Sigmoid colon (tissue), 7 donors: ENCODE measurements at places on chromosomes 2 and 18. TPM values are rescaled to one million over a fixed set of nuclear protein-coding genes. Genes with fewer than 3 reads are reported as not detected.

Gene DHRS9
- 0.36 TPM for total RNA-seq

DNA sequence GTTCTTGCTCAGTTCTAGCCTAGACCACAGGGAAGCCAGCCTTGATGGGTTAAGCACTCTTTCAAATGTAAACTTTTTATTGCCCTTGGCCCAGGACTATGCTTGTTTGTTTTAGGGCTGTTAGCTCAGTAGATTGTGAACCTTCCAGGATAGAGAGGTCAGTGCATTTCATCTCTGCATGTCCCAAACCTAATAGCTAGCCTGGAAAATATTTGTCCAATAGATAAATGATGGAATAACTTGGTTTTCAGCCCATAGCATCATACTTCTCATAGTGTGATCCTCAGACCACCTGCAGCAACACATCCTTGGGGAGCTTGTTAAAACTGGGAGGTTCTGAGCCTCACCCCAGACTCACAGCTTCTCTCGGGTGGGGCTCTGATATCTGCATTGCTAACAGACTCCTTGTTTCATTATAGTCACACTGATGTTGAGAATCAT, 59.8 kb downstream of the TRIB2 start:
- H3K4me1 ChIP-seq = no peaks in the 10 kb centered on the region
- no peaks in the 10 kb centered on the region for H3K36me3 ChIP-seq
- no peaks in the 10 kb centered on the region for H3K27me3 ChIP-seq
- H3K27ac ChIP-seq = no peak overlapping the region
- no peak for DNase-seq
- no peak overlapping the region for H3K4me3 ChIP-seq

DNA sequence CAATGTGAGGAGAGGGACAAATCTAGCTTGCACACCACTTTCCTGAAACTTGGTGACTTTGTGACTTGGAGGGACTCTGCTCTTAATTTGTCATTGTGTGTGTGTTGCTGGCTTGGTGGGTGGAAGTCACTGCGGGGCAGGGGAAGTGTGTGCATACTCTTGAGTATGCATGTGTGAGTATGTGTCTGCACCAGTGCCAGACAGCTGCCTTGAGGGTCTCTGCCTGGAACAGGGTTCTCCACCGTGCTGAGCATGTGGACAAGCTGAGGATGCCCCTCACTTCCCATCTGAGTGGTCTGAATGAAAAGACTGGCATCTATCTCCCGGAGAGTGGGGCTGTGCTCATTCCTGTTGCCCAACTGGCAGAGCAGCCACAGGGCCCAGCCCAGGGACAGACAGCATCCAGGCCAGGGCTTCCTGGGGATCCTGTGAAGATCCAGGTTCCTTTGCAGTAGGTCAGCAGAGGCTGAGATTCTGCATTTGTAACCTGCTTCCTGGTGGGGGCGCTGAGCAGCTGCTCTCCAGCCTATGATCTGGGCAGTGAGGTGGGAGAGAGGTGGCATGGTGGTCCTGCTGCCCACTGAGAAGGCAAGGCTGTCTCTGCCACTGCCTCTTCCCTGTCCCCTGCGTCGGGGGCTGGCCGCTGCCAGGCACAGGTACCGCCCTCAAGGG, 138.9 kb upstream of the HAAO start:
- H3K27me3 ChIP-seq = no peaks in the 10 kb centered on the region
- H3K4me3 ChIP-seq = no peak overlapping the region
- no peak for DNase-seq
- peaks cover 61% of the 10 kb centered on the region for H3K4me1 ChIP-seq
- H3K27ac ChIP-seq = peak overlapping the region; percentile 95

DNA sequence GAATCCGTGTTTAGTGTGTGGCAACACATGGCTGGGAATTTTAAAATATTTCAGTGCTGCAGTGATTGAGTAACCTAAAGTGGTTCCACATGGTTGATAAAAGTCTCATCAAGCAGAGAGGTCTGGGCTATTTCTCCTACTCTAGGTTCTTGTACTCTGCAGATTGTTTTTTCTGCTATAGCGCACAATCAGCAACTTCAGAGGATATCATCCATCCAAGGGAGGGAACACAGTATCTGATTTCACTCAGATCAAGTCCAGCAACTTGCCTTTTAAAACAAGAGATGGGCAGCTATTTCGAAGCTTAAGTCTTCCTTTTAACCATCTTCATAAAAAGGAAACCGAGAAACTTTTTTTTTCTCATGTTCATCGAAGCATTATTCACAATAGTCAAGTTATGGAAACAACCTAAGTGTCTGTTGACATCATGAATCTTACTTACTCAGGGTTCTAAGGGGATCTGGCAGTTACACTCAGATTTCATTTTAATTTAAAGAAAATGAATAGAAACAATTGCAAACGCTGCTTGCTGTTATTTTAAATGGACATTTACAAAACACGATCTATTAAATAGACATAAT, 172.7 kb upstream of the TRIB2 start:
- no peaks in the 10 kb centered on the region for H3K4me1 ChIP-seq
- DNase-seq = no peak
- no peak overlapping the region for H3K27ac ChIP-seq
- no peak overlapping the region for H3K4me3 ChIP-seq

Gene GPR148
- not detected for total RNA-seq

Gene ACMSD
- total RNA-seq = not detected

Gene OTOS
- total RNA-seq = not detected

DNA sequence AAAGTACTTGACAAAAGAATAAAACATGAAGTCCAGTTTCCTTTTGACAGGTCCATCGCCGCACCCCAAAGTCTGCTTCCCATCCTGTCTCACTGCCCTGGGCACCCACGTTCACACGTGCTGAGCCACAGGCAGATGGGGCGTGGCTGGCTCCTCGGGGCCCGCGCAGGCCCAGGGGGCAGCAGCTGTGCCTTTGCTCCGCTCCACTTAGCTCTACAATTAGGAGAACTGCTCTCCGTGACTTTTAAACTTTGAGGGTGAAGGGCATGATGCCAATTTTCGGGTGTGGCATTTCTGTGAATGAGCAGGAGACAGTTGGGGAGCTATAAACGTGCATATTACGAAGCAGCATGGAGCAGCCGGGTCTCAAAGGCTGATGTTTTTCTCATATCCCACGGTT, 152.4 kb downstream of the TDRD15 start:
- peaks cover 13% of the 10 kb centered on the region for H3K4me1 ChIP-seq
- H3K36me3 ChIP-seq = no peaks in the 10 kb centered on the region
- DNase-seq = no peak
- H3K4me3 ChIP-seq = no peak overlapping the region
- no peaks in the 10 kb centered on the region for H3K27me3 ChIP-seq

- H3K4me3 ChIP-seq = no peak overlapping the region
These were observed 105.5 kb downstream of the GYPC start for GRCh38 chr2:126761256-126761980.

Gene ARHGAP28
- total RNA-seq = 4.3 TPM

Gene C1GALT1C1L
- 2.7 TPM for total RNA-seq
